HCT116 (cell line): ENCODE measurements at places on chromosomes 5 and 9.

GRCh38 chr9:121261107-121261460 lies 6.9 kb upstream of the GSN start:
- DNase-seq: no peak

DNA sequence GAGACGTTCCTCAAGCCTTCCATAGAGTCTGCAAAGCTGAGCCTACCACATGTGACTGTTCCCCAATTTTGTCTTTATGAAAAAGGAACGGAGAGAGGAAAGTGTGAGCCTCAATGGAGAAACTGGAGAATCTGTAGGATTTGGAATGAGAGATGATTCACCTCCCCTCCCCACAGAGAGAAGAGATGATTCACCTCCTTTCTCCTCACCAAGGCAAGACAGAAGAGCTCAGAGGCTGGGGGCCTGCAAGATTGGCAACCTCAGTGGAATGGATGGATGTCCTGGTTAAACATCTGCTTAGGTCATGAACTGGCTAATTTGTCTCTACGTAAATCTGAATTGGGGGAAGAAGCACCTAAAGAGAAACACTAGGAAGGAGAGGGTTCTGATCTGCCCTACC lies 17.0 kb upstream of the MOCS2 start:
- DNase-seq: no peak

- DNase-seq: no peak
Observed at GRCh38 chr9:29564564-29564963, 1991.3 kb upstream of the C9orf72 start.

DNA sequence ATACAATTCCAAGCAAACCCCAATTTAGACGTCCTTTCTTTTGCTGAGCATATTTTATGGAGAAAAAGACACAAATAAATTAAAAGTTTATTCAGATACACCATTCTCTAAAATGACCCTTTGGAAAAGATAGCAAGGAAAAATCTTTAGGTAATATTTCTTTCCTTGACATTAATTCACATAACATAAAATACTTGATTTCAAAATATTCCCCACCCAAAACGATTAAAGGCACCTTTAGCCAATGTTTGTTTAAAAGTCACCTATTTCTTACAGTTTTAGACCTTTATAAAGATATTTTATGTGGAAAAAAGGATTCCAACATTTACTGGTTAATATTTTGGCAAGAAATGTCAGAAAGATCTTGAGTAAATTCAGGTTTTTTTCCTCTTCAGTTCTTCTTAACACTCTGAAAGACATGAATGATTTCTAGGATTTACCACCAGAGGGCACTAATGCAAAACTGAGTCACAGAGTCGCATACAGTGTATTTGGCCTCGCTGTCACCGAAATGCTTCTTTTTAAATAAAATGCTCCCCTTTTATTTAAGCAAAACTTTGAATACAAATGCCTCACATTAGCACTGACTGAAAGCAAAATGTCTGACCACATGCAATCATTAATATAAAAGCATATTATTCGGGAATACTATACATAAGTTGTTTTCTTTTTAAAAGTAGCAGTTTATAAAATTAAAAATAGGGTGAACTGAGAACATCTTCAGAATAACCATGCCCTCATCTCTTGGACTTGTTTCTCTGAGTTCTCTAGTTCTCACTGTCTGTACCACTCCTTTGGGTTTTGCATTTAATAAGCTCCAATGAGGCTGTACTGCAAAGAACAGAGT lies 122.5 kb downstream of the SLC1A3 start:
- DNase-seq: no peak

GRCh38 chr5:157343842-157344790 lies 78.2 kb downstream of the CYFIP2 start:
- DNase-seq: no peak

DNA sequence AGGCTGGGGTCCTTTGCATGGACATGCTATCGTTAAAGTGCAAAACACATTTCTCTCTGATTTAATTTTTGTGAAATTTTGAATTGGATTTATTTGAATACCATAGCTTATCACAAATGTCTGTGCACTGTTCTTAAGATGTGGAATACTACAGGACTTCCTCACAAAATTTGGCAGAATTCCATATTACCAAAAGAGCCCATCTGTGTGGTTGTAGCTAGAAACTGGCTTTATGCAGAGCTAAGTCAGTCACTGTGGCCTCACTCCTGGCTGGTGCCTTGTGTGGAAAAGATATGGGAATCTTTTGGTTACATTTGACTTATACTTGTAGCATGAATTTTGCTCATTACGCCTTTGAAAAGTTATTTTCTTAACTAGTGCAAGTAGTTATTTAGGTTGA lies 35.5 kb downstream of the ACO1 start:
- DNase-seq: no peak

DNA sequence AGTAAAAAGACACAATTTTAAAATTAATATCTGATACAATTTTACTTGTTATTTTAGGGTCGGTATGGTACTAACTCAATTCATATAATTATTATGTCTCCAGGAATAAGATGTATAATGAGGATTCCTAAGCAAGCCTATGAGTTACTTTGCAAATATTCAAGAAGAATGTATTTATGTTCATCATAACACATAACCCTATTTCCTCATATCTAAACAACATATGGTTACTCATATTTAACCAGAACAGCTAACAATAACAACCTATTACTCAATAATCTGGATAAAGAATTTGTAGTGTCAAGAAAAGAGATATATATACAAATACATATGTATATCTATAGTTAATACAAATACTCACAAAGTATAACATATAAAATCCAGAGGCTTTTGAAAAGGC lies 285.9 kb downstream of the ARL15 start:
- DNase-seq: no peak

DNA sequence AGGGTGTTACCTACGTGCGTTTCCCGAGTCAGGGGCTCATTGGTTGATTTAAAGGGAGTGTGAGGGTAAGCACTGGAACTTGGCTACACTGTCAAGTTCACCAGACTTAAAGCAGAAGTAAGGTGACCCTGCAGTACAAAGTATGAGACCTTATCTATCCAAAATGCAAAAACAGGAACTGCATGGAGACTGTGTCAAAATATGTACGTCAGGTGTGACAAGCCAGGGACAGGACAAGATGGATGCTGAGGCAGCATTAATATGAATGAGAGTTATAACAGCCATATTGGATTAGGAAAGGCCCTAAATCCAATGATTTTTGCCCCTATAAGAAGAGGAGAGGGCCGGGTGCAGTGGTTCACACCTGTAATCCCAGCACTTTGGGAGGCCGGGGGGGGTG lies 15.4 kb upstream of the SUSD3 start:
- DNase-seq: no peak

GRCh38 chr5:78126536-78126935 lies 168.0 kb downstream of the AP3B1 start:
- no peak for DNase-seq

DNA sequence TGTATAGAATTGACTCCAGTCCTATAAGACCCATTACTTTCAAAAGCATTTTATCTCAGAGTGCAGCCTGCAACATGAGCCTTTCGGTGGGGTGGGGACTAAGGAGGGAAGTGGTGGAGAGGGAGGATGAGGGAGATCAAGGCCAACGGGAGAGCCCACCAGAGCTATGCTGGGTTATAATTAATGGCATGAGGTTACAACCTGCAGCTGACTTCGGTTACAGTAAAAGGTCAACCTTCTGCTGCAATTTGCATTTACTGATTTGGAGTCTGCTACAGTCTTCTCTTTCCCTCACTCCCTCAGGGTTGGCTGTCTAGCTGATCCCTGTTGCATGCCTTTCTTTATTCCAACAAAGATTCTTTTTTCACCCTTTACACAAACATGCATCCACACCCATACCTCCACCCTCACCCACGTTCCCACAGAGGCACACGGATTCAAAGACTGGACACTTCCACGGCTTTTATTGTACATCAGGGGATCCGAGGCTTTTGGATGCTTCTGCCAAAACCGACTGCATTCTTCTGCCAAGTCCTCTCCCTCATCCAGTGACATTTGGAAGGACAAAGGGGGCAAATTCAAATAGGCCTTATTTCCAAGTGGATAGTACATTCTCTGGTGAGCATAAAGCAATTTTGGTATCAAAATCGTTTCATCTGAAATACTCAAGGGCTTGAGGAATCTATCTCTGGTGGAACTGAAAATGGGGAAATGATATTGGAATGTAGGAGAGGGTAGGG lies 381.2 kb downstream of the NFIB start:
- no peak for DNase-seq

DNA sequence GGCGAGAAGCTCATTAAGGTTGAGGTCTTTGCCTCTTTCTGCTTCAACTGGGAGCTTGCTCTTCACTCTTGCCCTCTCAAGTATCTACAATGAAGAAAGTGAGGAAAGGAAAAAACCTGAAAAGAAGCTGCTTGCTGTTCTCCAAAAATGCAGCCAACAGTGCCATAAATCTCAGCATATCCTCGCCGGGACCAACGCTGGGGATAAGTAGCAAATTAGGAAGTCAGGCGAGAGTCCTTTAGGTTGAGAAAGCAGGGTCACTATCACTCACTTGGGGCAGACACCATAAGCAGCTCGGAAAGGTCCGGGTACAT lies 399 bp downstream of the NUP155 start:
- DNase-seq: no peak

DNA sequence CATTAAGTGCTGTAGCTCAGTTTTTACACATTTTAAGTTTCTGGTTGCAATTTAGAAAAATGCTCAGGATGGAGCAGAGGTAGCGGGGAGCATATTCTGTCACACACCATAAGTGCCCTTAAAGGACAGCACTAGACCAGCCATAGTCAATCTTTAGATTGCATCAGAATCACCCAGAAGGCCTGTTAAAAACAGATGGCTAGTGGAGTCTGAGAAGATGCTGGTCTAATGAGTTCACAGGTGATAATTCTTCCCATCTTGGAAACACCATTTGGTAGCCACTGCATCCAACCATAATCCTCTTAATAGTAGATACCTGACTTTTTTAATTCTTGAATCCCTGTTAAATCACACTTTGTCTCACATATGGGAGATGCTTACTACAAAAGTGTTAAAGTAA lies 113.2 kb downstream of the CDH18 start:
- no peak for DNase-seq

DNA sequence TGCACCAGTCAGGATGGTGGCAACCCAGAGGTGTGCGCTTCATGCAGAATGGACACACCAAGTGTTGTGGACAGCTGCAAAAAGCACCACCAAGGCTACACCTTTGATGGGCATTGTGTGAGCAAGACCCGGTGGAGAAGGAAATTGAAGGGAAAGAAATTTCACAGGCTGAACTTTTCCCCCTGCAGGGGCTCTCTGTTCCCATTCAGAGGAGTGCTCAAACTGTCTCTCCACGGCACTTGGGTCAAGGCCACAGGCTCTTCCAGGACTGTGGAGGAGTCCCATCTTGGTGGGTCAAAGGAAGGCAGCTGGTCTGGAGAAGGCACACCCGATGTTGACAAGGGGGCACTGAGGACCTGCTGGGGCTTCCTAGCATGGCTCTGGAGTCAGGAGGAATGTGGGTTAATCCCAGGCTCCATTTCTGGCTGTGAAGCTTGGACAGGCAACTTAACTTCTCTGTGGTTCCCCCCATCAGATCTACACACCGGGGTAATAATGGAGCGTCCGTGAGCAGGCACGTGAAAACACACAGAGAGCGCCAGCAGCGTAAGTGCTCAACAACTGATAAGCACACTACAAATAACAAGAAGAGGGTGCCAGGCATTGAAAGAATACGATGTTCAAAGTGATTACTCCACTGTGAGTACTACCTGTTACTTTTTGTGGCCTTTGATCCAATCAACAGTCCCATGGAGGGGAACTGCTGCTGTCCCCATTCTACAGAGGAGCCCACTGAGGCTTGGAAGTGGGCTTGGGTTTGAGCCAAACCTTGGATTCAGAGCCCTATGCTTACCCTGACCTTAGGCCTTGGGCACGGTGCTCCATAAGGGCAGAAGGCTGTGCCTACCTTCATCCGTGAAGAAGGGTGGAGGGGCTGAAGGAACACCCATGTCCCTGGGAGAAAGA lies 34.2 kb upstream of the TIFAB start:
- DNase-seq: no peak

DNA sequence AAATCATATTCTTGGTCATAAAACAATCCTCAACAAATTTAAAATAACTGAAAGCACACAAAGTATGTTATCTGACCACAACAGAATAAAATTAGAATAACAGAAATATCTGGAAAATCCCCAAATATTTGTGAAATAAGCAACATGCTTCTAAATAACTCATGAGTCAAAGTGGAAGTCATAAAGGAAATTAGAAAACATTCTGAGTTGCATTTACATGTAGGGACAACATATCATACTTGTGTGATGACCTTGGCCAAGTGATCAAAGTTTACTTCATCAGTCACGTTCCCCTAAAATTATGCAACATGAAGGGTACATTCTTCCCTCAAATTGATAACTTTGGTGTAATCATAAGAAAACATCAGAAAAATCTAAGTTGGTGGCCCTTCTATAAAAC lies 64.7 kb downstream of the CSF2 start:
- DNase-seq: no peak

GRCh38 chr9:93452710-93453046 lies 703 bp downstream of the FAM120AOS start:
- no peak for DNase-seq

DNA sequence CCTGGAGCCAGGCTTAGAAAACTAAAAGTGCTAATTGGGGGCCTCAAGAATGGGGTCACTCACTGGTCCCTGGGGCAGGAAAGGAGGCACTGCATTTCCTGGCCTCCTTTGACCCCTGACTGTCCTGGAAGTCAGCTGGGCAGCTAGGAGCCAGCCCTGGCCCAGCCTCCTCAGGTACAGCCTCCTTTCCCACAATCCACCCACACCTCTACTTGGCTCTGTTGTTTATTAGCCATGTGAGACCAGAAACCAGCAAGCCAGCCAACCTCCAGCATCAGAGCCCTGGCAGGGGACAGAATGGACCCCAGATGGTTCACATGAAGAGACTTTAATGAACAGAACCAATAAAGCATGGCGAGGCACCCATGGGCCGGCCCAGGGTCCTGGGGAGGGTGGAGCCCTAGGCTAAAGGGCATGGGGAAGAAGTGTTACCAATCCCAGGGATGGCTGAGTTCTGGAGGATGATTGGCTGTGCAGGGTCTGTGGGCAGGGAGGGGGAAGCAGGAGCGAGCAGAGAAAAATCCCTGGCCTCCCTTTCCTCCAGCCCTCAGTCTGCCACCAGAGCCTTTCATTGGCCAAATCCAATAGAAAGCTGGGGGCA lies 55.3 kb upstream of the ANGPTL2 start:
- no peak for DNase-seq

DNA sequence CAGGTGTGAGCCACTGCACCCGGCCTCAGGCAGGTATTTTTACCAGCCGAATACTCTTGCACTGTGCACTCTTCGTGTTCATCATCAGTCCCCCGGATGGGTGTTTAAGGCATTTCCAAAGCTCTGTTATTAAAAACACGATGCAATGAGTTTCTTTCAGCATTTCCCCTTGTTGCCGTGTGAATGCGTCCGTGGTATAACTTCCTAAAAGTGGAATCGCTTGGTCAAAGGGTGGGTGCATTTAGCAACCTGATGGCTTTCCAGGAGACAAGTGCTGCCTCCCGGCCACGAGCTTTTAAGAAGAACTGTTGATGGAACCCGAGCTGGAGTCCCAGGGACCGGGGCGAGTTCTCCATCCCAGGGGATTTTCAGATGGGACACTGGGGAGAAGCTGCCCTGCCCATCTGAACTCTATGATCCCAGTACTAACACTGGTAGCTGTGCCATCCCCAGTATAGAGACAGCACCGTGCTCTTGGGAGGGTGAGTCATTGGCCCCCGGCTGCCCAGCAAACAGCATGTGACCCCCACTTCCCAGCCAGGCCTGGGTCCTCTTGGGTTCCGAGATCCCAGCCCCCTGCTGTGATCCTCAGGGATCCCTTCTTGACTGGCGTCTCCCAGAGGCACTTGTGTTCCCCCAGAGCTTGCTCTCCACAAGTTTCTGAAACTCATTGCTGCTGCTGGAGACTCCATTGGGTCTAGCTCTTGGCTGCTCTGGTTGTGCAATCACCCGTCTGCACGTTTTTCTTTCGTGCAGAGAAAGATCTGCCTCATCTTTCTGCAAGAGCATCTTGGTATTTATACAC lies 169.5 kb upstream of the IER5L start:
- DNase-seq: no peak
